Hepatocyte (in vitro differentiated cells): ENCODE measurements at places on chromosomes 7 and 10. TPM values are rescaled to one million over a fixed set of nuclear protein-coding genes. Genes with fewer than 3 reads are reported as not detected.

The SPDYE16 gene
- total RNA-seq, result 0.03 TPM in 1 of 2 replicates, not detected in the other

The TMEM273 gene
- 0.27 and 1.2 TPM in 2 replicates for total RNA-seq

DNA sequence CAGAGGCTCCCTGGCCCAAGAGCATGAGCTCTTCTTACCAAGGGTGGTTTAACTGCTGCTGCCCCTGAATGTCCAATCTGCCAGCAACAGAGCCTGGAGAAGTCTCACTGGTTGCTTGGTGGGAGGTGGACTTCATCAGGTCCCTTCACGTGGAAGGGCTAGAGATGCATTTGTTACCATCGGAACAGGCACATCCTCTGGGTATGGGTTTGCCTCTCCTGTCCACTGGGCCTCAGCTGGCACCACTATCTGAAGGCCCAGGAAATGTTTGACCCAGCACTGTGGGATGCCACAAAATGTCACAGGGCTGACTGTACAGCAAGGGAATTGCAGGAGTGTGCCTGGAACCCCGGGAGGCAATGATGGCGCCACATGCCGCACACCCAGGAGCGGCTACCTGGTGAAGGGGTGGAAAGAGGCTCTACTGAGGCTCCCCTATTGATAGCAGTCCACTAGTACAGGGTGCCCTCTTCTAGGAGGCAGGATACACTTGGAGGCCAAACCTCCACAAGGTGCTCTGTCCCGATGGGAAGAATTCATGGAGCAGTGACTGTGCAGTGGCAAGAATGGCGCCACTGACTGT lies 603.1 kb upstream of the MGMT start:
- no peak overlapping the region for H3K27ac ChIP-seq
- H3K27me3 ChIP-seq, result no peaks in the 10 kb centered on the region
- peaks cover 3% of the 10 kb centered on the region for H3K4me1 ChIP-seq

GRCh38 chr7:68785036-68785435 lies 813.2 kb upstream of the AUTS2 start:
- H3K36me3 ChIP-seq, result no peaks in the 10 kb centered on the region
- no peak overlapping the region for H3K4me3 ChIP-seq
- peaks cover 8% of the 10 kb centered on the region for H3K27me3 ChIP-seq
- no peaks in the 10 kb centered on the region for H3K4me1 ChIP-seq
- no peak overlapping the region for H3K27ac ChIP-seq

DNA sequence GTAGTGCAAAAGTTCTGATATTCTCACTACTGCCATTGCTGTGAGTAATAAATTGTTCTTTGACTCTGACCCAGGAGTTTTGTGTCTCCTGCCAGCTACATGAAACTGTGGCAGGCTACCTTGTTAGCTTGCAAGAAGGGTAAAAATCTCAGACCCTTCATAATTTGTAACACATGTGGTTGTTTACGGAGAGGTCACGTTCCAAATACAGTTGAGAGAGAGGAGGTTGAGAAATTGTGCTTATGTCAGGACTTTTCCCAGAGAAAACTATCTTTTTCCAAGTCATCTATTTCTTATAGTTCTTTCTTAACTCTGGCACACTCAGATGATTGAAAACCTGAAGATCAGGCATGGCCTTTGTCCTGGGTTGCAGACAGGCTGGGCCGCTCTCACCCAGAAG lies 114.4 kb upstream of the SVIL start:
- no peaks in the 10 kb centered on the region for H3K27me3 ChIP-seq
- H3K36me3 ChIP-seq, result no peaks in the 10 kb centered on the region
- no peak for DNase-seq

The HGF gene
- total RNA-seq, result 29.7 and 33.2 TPM in 2 replicates

- no peak overlapping the region for H3K4me3 ChIP-seq
- no peaks in the 10 kb centered on the region for H3K4me1 ChIP-seq
- no peaks in the 10 kb centered on the region for H3K36me3 ChIP-seq
- no peaks in the 10 kb centered on the region for H3K27me3 ChIP-seq
- no peak overlapping the region for H3K27ac ChIP-seq
Observed at GRCh38 chr7:25720427-25720826, 431.6 kb upstream of the NFE2L3 start.

The SPDYE11 gene
- 0.07 TPM in 1 of 2 replicates, not detected in the other for total RNA-seq

The ZNF853 gene
- 8.0 and 9.0 TPM in 2 replicates for total RNA-seq

- H3K36me3 ChIP-seq, result no peaks in the 10 kb centered on the region
- no peak for DNase-seq
- no peak overlapping the region for H3K4me3 ChIP-seq
- peaks cover 13% of the 10 kb centered on the region for H3K4me1 ChIP-seq
- no peaks in the 10 kb centered on the region for H3K27me3 ChIP-seq
- H3K27ac ChIP-seq, result no peak overlapping the region
Observed at GRCh38 chr10:63633677-63634487, 112.7 kb downstream of the REEP3 start.

The GRM3 gene
- 0.03 TPM in 1 of 2 replicates, not detected in the other for total RNA-seq

- H3K27ac ChIP-seq, result no peak overlapping the region
- H3K27me3 ChIP-seq, result no peaks in the 10 kb centered on the region
- H3K36me3 ChIP-seq, result no peaks in the 10 kb centered on the region
Observed at GRCh38 chr7:137626469-137627067, 220.2 kb downstream of the DGKI start.

The TNS3 gene
- 64.5 and 73.3 TPM in 2 replicates for total RNA-seq
